ENCODE measurements at places on chromosomes 5 and 9. TPM values are rescaled to one million over a fixed set of nuclear protein-coding genes. Genes with fewer than 3 reads are reported as not detected.

The MAT2B gene
- total RNA-seq = 54.3 TPM

The PCDHGA3 gene
- total RNA-seq = 0.51 TPM

The ANKDD1B gene
- not detected for total RNA-seq

The CXCL14 gene
- 4.4 TPM for total RNA-seq

The SLC36A2 gene
- total RNA-seq = not detected

The FCHSD1 gene
- 2.4 TPM for total RNA-seq

The TSLP gene
- 1.2 TPM for total RNA-seq

The OGN gene
- total RNA-seq = 53.5 TPM

The SLC6A3 gene
- 0.07 TPM for total RNA-seq

The NIPAL4 gene
- 0.14 TPM for total RNA-seq

The IL17B gene
- 1.6 TPM for total RNA-seq

The NPM1 gene
- 1,521 TPM for total RNA-seq

The CHSY3 gene
- total RNA-seq = 0.77 TPM

All from uterus (tissue), 4 donors.